ENCODE measurements at places on chromosomes 12 and 14.

GRCh38 chr14:84458881-84459280 lies 1071.1 kb upstream of the FLRT2 start:
- DNase-seq = no peak

DNA sequence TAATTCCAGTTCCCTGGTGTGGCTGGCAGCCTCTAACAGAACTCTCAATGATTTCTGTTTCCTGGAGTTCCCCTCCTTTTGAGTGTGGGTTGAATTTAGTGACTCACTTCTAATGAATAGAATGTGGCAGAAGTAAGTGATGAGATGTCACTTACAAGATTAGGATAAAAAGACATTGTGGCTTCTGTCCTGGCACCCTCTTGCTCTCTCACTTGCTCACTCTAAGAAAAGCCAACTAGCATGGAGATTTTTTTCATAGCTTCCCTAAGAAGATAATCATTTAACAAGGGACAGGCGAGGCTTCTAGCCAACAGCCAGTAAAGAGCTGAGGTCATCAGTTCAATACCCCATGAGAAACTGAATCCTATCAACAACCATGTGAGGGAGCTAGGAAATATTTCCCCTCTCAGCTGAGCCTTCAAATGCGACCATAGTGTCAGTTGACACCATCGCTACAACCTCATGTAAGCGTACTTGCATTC lies 156.7 kb downstream of the TMTC3 start:
- peak; percentile 52 for DNase-seq

- no peak for DNase-seq
Measured at GRCh38 chr14:71716041-71716772, 216.0 kb upstream of the RGS6 start.

DNA sequence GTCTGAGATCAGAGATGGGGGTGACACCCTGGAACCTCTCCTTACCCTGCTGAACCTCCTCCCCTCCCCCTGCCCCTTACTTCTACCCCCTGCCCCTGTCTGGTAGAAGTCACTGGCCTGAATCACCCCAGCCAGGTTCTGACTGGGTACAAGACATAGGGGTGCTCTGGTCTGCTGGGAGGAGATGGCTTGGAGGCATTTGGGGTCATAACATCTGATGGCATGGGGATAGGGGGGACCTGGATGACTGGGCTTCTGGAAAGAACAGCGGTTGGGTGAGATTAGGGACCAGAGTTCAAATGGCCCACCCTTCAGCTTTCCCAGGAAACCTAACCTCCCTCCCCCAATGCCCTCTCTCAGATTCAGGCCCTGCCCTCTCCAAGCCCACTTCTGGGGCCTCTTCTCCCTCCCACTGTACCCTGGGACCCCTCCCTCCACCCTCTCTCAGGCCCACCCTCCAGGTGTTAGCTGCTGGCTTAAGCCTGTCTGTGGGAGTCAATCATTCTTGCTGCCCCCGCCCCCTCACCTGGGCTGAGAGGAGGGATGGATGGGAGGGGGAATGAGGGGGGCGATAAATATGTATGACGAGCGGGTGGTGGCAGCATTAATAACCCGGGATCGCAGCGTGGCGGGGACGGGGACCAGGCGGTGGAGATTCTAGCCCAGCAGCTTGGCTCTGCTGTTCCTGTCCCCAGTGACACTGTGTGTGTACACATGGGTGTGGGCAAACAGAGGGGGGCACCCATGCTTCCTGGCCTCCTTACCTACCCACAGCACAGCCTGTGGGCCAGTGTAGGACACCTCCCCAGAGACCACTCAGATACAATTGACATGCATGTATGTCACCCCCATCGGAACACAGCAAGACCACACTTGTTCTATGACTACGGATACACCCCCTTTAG lies 5.9 kb downstream of the NXPH4 start:
- DNase-seq = no peak

GRCh38 chr12:26212396-26212795 lies 17.0 kb downstream of the SSPN start:
- DNase-seq = no peak

DNA sequence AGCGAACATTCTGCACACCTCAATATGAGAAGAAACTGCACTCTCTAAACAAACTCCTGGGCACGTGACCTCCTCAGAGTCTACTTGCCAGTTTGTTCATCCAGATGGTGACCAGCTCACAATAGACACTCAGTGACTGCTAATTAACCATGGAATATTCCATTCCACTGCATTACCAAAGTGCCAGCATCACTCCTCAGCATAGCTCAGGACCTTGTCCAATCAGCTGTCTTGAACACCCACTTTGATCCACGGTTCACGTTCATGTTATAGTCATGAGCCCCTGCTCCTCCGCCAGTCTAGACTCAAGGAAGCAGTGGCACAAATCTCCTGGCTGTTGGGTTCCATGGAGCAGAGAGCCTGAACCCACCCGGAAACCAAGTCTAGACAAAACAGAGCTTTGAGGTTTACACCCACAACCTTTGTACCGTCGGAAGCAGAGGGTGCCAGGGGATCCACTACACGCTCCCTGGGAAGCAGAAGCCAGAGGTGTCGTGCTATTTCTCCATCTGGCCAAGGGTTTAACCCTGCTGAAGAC lies 285.3 kb downstream of the ZFP36L1 start:
- DNase-seq = no peak

DNA sequence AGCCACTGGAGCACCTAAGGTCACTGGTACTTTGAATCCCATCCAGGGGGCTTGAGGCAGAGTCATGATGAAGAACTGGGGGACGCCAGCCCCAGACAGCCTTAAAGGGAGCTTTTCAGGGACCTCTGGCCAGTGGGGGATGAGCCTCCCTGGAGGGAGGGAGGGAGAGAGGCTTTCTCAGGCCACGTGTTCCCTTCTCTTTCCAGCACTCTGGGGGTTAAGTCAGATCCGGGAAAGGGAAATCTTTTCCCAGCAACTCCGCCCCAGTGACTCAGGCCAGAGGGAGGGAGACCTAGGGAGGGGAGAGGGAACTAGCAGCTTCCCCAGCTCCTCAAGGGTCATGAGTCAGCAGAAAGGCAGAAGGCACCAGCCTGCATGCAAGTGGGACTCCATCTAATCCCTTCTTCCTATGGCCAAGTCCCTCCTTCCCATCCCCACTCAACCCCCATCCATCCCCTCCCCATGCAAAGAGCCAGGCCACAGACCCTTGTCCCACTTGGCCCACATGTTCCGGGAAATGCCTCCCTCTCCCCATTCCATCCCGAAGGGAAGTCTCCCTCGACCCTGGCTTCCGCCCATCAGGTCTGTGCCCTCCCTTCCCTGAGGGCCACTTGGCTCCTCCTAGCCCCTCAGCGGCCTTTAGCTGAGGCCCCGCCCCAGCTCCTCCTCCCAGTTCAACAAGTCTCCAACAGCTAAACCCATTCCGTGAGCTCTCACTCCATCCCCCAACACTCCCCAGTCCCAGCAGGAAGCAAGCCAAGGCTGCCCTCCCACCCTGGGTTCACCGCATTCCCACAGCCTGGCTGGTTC lies 5.6 kb downstream of the TNFRSF1A start:
- DNase-seq = peak; percentile 95

DNA sequence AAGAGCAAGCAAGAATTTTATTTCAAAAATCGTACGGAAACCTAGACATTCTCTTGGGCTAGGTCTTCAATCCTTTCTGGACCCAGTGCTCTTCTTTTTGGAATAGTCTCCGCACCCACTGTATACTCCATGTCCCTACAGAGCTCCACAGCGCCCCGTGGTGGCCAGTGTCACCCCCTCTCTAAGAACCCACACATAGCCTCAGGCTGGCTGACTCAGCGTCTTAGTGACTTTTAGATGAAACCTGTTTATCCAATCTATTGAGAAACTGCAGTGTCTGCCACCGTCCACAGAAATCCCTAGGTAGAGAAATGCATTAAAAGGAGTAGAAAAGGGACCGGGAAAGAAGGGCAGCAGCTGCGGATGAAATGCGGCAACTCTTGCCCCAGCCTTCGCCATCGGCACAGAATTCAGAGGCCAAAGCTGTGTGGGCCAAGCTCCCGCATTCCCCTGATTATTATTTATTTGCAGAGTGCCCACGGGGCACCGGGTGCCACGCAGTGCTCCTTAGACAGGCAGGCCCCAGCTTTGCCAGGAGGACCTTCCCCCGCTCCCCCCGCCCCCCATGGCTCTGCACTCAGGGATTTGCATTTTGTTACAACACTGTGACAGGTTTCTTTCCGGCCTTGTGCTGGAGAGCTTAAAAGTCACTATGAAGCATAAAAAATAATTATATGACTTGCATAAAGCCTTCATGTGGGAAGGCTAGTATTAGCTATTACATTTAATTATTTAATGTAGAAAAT lies 170.1 kb upstream of the FKBP4 start:
- DNase-seq = no peak

- no peak for DNase-seq
Measured at GRCh38 chr14:96206461-96206860, 1.8 kb downstream of the BDKRB2 start.

DNA sequence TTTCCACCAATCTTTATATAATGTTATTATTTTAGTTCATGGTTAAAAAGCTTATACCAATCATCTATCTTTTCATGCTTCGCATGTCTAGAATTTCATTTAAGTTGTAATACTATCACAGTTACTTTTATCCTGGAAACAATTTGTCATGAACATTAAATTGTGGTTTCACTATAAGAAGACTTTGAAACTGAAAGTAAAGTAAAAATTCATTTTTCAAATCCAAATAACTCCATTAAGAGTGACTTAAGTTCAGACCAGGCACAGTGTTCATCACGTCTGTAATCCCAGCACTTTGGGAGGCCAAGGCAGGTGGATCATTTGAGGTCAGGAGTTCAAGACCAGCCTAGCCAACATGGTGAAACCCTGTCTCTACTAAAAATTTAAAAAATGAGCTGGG lies 12.4 kb downstream of the ESR2 start:
- DNase-seq = no peak

- no peak for DNase-seq
Measured at GRCh38 chr12:15829949-15830348, 40.8 kb upstream of the EPS8 start.

GRCh38 chr12:32679920-32680237 lies 778 bp downstream of the DNM1L start:
- no peak for DNase-seq

GRCh38 chr12:42648061-42648460 lies 58.5 kb upstream of the PRICKLE1 start:
- no peak for DNase-seq

DNA sequence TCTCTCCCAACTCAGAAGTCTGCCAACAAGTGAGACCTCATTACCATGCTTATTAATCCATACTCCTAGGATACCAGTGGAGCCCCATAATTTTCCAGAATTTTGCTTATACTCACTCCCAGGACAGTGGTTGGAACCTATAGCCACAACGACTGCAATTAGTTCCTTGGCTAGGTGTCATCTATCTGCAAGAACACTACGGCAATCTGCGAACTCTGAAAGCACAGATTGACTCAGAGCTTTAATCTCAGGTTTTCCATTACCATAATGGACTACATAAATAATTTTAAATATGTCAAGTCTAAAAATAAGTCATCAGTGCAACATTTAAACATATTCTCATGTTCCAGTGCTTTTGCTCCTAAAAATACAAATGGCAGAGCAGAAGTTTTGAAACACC lies 33.4 kb downstream of the TMTC3 start:
- no peak for DNase-seq

Data from kidney glomerular epithelial cell (primary cell).